Activated CD8-positive, alpha-beta memory T cell treated with anti-CD3 and anti-CD28 coated beads for 4 hours (primary cell): ENCODE measurements at places on chromosomes 1 and 21.

DNA sequence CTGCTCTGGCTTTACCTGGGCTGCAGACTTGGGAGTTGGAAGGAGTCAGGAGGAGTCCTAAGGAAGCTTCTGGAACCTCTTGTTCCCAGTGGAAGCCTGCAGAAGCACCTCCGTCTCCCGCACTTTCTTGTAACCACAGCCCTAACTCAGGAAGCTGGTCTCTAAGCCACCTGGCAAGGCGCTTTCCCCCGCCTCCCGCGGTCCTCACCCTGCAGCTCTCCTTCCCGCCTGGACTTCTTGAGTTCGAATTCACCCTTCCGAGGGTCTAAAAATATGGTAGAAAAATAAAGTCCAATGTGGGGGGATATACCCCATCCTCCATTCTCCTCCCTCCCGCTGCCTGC is 15.1 kb downstream of the PAX7 start:
- no peak for DNase-seq

- DNase-seq = no peak
Observed at GRCh38 chr1:113129529-113130185, 56.7 kb downstream of the LRIG2 start.

GRCh38 chr1:34361121-34361520 is 184.4 kb downstream of the C1orf94 start:
- no peak for DNase-seq

GRCh38 chr1:6581561-6582305 is 1.9 kb downstream of the ZBTB48 start:
- DNase-seq = no peak

GRCh38 chr1:11537854-11538591 is 59.1 kb downstream of the DISP3 start:
- DNase-seq = no peak

DNA sequence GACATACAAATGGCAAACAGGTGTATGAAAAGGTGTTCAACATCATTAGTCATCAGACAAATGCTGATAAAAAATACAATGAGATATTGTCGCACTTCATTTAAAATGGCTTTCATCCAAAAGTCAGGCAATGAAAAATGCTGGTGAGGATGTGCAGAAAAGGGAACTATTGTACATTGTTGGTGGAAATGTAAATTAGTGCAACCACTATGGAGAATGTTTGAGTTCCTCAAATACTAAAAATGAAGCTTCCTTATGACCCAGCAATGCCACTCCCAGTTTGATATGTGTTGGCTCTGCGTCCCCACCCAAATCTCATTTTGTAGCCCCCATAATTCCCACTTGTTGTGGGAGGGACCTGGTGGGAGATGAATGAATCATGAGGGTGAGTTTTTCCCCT is 309.7 kb upstream of the ZRANB2 start:
- no peak for DNase-seq

DNA sequence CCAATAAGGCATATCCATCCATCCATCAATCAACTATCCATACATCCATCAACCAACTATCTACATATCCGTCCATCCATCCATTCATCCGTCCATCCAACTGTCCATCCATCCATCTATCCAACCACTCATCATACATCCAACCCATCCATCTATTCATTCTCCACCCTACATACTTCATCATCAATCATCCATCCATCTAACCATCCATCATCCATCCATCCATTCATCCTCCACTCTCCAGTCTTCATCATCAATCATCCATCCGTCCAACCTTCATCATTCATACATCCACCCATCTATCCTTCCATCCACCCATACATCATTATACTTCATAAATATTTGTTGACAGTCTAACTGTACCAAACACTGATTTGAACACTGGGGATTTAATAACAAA is 231.3 kb upstream of the DAB1 start:
- DNase-seq = no peak

DNA sequence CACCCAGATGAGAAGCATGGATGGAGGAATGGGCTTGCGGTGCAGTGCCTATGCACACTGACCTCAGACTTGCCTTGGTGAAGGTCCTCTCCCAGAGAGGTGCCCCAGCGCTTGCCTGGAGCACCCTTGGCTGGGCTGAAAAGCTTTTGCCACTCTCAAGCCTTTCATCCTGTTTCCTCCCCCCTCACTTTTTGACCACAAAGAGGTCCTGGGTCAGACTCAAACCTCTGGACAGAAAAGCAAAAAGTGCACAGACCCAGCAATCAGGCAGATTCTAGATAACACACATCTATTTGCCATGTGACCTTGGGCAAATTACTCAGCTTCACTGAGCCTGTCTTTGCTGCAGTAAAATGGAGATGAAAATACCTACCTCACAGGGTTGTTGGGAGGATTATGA is 7.3 kb downstream of the TMEM35B start:
- no peak for DNase-seq

GRCh38 chr1:202249846-202250245 is 56.2 kb downstream of the LGR6 start:
- DNase-seq = no peak

DNA sequence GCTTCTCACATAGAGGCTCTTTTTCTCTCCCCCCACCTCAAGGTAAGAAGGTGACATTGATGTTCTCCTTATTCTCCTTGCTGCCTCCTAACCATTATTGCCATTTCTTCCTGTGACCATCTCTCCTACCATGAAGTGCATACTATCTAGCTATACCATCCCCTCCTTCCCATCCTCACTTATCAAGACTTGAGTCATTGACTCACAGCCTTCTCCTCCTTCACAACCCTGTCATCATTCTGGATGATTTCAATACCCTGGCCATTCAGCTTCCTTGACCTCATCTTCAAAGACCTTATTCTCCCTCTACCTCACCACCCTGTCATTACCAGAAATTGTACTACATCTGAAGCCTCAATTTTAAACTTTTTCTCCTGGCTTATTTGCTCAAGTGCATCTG is 10.9 kb upstream of the HIPK1 start:
- DNase-seq = no peak

DNA sequence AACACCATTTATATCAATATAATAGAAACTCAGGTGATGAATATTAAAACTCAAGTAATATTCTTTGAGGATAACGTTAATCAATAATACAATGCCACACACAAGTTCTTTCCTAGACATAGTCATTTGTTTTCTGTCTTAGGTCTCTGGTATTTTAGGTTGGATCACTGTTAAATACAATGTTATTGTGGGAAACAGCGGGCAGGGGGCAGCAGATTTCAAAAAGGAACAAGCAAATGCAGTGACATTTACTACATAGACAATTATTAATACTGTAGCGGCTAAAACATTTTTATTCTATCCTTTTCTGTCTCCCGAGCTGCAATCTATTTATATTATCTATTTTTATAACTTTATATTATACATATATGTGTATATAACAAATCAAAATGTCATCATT is 186.4 kb upstream of the ZNHIT6 start:
- no peak for DNase-seq

DNA sequence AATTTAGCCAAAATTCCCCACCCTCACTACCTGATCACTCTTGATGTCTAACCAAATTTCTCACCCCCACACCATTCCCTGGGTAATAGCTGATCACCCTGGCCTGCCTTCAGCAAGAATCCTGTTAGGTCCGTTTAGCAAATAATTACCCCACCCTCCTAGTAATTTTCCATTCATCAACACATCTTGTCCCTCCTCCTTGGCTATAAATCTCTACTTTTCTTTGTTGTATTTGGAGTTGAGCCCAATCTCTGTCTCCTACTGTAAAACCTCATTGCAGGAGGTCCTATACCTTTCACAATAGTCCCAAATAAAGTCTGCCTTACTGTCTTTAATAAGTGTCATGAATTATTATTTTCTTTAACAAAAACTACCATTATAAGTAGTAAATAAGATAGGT is 6.9 kb upstream of the PRKAA2 start:
- DNase-seq = no peak

GRCh38 chr1:2448098-2448445 is 28.0 kb upstream of the PLCH2 start:
- DNase-seq = no peak

- no peak for DNase-seq
Observed at GRCh38 chr1:235852887-235853286, 13.8 kb downstream of the LYST start.

DNA sequence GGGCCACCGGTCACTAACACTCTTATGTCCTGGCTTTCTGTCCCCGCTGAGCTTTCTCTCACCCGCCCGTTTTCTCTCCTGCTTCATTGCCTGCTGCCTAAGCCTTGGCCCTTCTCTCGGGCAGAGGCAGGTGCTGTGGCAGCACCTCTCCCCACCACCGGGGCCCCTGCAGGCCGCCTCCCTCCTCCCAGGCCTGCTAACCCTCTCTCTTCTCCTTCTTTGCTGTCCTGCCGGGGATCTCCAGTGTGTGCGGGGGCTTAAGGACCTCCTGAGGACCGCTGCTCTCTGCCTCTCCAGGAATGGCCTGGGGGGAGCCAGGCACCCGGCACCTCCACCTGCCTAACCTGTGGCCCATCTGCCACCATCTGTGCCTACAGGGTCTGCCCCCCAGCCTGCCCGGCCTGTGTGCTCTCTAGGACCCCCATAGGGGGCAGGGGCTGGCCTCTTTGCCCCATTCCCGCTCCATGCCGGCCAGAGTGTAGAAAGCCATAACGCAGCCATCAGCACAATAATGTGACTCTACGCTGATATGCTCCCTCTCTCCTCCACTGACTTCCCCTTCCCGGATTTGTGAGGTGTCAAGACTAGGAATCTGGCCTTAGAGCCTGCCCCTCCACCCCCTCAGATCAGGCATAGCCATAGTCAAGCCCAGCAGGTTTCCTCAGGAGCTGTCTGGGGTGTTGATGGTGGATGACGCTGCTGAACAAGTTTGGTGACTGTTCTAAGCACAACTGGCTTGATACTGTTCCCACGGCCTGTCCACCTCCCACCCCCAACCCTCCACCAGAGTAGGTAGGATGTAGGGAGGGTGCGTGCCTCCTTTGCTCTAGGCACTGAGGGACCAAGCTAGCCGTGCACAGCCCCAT is 6.1 kb upstream of the SFN start:
- no peak for DNase-seq

- DNase-seq = no peak
Observed at GRCh38 chr1:117857418-117857817, 72.0 kb downstream of the GDAP2 start.

DNA sequence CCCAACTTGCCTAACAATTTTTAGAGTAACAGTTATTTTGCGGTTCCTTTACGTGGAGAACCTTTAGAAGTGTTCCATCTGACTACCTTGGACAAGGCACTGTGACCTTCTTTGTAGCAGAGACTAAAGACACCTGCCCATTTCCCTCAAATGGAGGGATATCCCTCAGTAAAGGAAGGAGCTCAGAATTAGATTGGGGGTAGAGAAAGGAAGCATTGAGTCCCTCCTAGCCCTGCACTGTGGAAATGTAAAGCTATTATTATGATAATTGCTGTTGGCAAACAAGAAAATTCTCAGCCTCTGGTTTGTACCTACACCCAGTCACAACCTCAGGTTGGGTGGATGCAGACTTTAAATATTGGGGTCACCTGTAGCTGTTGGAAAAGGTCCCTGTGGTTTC is 72.6 kb upstream of the MACF1 start:
- no peak for DNase-seq

DNA sequence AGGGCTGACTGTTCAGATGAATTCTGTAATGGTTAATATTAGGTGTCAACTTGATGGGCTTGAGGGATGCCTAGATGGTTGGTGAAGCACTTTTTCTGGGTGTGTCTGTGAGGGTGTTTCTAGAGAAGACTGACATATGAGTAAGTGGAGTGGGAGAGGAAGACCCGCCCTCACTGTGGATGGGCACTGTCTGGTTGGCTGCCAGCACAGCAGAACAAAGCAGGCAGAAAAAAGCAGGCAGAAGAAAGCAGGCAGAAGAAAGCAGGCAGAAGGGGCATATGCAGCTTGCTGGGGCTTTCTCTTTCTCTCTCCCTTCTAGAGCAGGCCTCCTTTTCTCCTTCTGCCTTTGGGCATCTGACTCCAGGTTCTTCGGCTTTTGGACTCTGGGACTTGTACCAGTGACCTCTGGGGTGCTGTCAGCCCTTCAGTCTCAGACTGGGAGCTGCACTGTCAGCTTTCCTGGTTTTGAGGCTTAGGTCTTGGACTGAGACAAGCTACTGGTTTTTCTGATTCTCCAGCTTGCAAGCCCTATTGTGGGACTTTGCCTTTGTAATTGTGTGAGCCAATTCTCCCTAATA is 42.9 kb upstream of the CD2 start:
- DNase-seq = no peak

DNA sequence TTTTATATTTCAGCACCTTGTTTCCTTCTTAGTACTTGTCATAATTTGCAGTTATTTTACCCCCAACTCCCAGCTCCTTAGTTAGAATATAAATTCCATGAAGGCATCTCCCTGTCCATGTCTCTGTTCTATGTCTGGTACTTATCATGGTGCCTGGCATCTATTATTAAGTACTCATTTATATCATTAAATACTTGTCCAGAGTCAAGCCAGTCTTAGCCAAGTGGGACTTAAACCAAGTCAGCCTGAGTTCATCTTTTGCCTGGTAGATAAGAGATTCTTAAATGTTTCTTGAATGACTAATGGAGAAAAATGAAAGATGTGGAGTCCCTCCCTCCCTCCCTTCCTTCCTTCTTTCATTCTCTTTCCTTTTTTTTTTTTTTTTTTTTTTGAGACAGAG is 9.4 kb downstream of the SLC25A44 start:
- DNase-seq = no peak

GRCh38 chr1:1137256-1138045 is 21.6 kb upstream of the C1orf159 start:
- DNase-seq = peak; percentile 57

GRCh38 chr1:214583113-214583512 is 19.9 kb upstream of the CENPF start:
- no peak for DNase-seq

DNA sequence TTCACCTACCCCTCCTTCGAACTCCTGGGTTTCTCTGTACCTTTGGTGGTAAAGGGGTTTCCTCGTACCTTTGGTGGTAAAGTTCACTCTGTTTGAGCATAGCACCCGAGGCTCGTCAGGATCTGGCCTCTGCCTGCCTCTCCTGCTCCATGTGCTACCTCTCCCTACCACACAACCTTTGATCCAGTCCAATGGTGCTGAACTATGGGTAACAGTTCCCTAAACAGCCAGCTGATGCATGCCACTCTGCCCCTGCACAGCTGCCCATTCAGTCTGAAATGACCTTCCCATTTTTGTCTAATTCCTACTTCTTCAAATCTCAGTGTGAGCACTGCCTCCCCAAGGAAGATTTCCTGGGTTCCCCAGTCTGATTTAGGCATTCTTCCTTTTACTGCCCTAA is 14.0 kb downstream of the OVAAL start:
- DNase-seq = no peak

- no peak for DNase-seq
Observed at GRCh38 chr1:186187601-186188000, 187.5 kb downstream of the TPR start.

- DNase-seq = no peak
Observed at GRCh38 chr1:41508290-41508689, 23.8 kb upstream of the EDN2 start.
